Activated naive CD4-positive, alpha-beta T cell treated with Interleukin-2 at 50 U/mL for 16 hours (primary cell): ENCODE measurements at places on chromosomes 2 and 18.
A peak's percentile ranks its signal among the peaks of the same experiment; 100 is the strongest.

DNA sequence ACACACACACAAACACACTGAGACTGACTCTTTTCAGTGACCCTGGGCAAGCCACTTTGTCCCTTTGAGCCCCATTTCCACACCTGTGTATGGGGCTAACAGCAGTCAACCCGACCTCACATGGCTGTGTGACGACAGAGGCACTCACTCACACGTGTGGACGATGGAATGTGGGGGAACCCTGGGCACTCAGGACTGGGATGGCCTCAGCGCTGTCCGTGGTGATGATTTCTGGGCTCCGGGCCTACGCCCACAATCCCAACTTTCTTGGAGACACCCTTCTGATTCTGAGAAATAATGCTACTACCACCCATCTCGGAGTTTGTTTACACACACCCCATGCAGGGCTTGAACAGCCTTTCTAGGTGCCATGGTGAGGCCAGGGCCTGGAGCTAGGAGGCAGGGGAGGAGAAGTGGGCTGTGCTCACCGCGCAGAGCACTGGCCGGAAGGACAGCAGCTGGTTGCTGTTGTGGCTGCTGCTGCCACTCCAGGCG, 1.5 kb downstream of the CRYBA2 start:
- no peak for DNase-seq

DNA sequence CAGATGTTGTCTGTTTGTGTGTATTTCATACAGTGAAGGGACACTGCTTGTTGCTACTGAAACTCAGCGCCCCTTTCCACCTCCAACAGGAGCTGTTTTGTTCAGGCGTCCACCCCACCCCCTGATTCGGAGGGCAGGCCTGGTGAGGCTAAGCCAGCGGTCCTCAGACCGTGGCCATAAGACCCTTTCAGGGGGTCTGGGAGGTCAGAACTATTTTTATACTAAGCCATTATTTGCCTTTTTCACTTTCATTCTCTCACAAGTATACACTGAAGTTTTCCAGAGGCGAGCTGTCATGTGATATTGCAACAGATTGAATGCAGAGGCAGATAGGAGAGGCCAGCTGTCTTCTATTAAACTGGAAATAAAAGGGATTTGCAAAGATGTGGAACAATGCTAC, 39.7 kb upstream of the IGFBP5 start:
- no peak for DNase-seq

DNA sequence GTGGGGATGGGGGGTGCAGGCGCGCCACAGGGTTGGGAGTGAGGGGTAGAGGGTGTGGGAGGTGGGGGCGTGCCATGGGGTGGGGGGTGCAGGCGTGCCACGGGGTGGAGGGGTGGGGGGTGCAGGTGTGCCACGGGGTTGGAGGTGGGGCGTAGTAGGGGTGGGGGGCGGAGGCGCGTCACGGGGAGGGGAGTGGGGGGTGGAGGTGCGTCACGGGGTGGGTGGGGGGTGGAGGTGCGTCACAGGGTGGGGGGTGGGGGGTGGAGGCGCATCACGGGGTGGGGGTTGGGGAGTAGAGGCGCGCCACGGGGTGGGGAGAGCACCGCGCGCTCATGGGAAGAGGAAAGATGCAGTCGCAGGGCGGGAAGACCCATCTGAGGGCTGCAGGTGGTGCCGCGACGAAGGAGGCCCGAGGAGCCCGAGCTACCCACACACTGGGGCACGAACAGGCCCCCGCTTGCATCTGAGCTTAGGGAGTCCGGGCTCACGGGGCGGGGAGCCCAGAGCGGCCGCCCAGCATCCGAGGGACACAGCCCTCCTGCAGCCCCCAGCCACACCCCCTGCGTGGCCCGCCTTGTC, 37.5 kb downstream of the SNED1 start:
- no peak for DNase-seq

- DNase-seq, result no peak
Measured at GRCh38 chr18:10669441-10670100, 143.7 kb downstream of the NAPG start.

- no peak for DNase-seq
Measured at GRCh38 chr2:196589419-196589818, 50.1 kb upstream of the CCDC150 start.

GRCh38 chr2:178429336-178429735, 21.6 kb downstream of the PRKRA start:
- no peak for DNase-seq

- no peak for DNase-seq
Measured at GRCh38 chr2:50347358-50348044, 684.4 kb downstream of the NRXN1 start.

DNA sequence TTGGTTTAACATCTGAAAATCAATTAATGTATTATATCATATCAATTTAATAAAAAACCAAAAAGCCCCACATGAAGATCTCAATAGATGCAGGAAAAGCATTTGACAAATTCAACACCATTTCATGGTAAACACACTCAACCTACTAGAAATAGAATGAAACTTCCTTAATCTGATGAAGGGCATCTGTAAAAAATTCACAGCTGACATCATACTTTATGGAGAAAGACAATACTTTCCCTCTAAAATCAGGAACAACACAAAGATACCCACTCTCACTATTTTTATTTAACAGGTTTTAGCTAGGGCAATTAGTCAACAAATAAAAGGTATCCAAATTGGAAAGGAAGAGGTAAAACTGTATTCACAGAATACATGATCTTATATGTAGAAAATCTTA, 303.0 kb upstream of the ZEB2 start:
- DNase-seq, result no peak

- no peak for DNase-seq
Measured at GRCh38 chr2:96091141-96091710, 25.1 kb downstream of the ADRA2B start.

GRCh38 chr18:62939433-62939832, 224.1 kb downstream of the PHLPP1 start:
- DNase-seq, result no peak

- DNase-seq, result no peak
Measured at GRCh38 chr2:28995765-28996750, 15.0 kb downstream of the TOGARAM2 start.

GRCh38 chr18:28512357-28512756, 335.4 kb upstream of the CDH2 start:
- no peak for DNase-seq

- no peak for DNase-seq
Measured at GRCh38 chr2:225464346-225465025, 65.0 kb downstream of the NYAP2 start.

GRCh38 chr2:9149726-9150567, 56.7 kb upstream of the ASAP2 start:
- no peak for DNase-seq

DNA sequence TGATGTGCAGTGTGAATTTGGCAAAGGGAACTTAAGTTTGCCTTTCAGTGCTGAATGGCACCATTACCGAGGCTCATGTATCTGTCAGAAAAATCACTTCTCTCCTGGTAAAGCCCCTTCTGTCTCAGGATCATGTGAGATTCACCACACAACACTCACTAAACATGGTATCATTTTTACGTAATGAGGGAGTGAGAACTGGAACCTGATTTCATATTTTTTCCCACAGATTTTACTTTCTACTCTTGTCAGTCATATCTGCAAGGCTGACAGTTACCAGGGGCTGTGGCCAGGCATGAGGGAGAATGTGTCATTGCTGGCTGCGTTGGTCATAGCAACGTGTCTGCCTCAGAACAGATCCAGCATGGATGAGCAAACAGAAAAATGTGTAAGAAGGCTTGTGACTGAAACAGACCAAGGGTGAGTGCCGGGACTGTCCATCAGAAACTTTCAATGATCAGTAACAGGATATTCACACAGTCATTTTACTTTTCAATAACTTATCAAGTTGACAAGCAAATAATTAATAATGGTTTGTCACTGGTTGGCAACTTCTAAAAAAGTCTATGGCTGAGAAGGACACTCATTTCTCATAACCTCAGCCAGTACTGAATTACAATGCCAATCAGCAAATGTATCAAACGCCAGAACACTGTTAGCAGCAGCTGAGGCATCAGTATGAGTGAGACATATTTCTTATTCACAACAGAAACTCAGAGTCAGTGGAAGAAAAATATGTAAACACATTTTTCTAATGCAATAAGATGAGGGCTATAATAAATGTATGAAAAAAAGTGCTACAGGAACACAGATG, 100.5 kb downstream of the CDC42EP3 start:
- DNase-seq, result peak; percentile 64

DNA sequence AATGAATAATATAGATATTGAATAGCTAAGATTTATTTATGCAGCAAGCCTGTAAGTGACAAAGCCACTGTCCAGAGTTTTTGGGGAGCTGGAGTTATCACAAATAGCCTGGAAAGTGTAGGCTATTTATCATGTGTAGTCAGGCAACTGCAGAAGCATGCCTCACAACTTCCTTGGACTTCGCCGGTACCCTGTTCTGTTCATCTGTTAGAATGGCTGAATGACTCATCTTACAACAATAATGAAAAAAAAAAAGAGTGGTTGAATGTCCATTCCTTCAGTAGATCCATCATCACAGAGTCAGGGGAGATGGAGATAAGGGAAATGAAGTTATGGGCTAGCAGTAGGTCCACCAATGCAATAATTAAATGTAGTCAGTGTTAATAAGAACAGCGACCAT, 24.0 kb upstream of the ATP5MC3 start:
- no peak for DNase-seq

- no peak for DNase-seq
Measured at GRCh38 chr2:70779911-70780545, 10.4 kb downstream of the FIGLA start.

GRCh38 chr2:168633895-168634294, 168.5 kb upstream of the NOSTRIN start:
- no peak for DNase-seq

DNA sequence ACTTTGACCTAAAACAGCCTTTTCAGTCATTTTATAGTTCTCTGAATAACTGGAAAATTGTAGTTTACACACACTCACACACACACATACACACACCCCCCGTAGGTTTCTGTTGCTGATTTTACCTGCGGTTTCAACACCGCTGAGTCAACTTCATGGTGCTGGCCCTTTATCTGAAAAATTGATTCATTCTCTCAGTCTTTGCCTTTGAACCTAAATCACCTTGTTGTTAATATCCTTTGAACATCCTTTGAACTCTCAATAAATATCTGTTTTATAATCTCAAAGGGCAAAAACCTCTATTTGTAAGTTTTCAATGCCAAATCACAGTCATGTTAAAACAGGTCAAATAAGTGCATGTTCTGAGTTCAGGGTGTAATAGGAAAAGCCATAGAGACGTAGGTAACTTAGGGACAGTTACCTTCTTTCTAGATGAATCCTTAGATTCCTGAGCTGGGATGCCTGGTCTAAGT, 109.0 kb upstream of the BZW1 start:
- DNase-seq, result peak; percentile 71

GRCh38 chr2:177670791-177671535, 278.4 kb downstream of the AGPS start:
- DNase-seq, result no peak

DNA sequence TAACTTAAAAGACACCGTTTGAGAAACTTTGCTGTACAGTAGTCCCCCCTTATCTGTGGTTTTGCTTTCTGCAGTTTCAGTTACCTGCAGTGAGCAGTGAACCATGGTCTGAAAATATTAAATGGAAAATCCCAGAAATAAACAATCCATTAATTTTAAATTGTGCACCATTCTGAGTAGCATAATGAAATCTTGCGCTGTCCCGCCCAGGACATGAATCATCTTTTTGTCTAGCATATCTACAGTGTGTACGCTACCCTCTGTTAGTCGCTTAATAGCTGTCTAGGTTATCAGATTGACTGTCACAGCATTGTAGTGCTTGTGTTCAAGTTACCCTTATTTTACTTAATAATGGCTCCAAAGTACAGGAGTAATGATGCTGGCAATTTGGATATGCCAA, 6.1 kb downstream of the ARPC2 start:
- DNase-seq, result peak; percentile 23

DNA sequence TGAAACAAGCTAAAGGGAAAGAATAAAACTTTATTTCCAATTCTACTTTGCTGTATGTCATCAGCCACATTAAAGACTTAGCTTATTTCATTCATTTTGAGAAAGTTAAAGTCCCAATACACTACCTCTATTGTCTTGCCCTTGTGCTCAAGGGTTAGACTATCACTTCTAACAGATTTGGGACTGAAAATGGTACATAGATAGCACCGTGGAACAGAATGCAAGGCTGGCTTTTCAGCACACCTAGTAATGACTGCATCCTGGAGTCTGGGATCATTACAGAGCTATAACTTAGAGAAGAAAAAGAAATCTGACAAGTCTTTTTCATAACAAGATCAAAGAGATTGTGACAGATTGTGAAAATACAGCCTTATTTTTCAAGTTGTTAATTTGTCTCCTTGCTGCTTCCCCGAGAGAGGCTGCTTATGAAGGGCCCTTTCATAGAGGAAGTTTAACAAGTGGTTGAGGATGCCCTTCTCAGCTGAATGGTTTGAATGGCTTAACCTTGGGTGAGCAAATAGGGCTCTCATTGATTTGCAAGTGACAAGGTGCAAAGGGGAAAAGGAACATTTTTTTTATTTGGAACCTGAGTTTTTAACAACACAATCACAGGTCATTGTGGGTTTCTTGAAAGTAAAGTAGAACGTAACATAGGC, 371.8 kb downstream of the EPHA4 start:
- no peak for DNase-seq

DNA sequence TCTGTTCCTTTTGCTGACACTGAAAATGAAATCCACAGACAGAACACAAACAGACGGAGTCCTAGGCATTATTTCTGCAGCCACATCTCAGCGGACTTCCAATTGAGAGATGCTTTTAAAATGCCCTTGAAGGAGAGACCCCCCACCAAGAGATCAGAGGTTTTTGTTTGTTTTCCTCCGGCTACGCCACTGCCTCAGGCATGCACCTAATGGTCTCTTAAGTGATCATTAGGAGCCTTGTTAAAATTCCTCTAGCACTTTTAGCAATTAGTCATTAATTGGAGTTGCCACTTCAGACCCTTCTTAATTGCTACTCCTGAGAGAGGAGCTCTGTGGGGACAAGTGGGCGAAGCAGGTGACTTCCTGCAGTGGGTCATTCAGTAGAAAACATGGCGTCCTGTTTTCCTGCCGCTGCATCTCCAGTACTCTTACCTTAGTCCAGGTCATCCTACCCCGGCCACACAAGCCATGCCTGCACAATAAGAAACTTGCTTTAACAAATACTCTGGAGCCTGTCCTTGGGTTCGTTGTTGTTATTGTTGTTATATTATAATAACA, 257.7 kb upstream of the CHAC2 start:
- no peak for DNase-seq

DNA sequence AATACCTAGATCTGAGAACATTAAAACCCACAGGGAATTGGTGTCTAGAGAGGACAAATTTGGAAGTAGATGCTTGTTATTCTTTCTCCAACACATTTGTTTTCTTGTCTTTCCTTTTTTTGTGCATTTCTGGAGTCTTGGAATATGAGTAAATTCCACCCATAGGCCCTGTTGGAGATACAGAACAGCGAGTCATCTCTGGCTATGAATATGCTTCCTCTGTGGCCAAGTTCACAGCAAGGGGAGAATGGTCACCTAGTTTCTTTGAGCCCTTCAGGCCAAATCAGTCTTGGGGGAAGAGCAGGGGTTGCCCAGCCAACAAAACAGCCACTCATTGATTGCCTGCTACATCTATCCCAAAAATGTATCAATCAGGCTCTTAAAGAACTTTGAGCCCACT, 31.3 kb downstream of the SP140L start:
- no peak for DNase-seq
